NCI-H146 (cell line): ENCODE measurements at places on chromosomes 16 and 17.

DNA sequence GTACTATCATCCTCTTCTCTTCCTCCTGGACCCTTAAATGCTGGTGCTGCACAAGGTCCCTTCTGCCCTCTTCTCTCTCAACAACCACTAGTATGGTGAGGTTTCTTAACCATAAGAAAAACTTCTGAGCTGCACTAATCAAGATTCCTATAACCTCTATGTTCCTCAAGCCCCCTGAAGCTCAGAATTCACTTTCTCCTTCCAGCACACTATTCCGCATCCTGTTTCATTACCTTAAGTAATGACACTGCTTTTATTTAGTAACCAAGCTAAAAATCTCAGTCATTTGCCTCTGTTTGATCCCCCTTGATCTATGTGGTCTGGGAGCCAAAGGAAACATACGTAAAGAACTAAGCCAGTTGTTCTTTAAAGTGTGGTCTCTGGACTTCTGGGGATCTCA, 20.1 kb downstream of the KANSL1 start:
- DNase-seq: no peak

DNA sequence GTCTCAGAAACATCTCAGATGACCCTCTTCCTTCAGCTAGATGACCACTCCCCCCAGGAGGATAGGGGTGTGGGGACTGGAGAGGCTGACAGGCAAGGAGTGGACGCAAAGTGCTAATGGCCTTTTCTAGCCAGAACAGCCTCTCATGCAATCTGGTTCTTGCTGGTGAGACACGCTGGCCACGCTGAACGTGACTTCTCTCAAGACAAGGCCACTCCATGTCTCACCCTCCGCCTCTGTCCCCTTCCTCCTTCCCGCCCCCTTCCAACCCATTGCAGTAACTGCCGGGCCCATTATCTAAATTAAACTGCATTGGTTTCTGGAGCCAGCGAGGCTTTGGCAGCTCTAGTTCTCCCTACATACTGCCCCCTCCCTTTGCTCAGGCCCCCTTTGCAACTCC, 9.5 kb downstream of the CACNA1G start:
- DNase-seq: no peak

GRCh38 chr17:29870836-29871465, 59.1 kb downstream of the SSH2 start:
- DNase-seq: peak; percentile 30

DNA sequence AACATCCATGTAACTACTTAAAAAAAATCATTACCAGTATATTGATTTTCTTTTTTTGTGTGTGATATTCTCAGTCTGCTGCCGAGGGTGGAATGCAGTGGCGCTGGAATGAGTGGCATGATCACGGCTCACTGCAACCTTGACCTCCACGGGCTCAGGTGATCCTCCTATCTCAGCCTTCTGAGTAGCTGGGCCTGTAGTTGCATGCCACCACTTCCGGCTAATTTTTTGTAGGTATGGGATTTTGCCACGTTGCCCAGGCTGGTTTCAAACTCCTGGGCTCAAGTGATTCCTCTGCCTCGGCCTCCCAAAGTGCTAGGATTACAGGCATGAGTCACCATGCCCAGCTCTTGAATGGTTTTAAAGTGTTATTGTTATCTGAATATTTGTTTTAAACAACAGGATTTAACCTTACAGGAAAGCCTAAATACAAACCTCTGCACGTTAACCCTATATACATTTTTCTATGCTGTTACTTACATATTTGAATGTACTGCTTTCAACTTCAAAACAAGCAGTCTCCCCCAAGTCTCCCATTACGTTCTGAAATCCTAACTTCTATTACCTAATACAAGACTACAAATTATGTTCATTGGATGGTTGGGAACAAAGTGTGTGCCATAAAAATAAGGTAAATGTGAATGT, 61.7 kb downstream of the KPNA2 start:
- DNase-seq: no peak

GRCh38 chr16:23694644-23695373, 16.1 kb downstream of the PLK1 start:
- DNase-seq: no peak

DNA sequence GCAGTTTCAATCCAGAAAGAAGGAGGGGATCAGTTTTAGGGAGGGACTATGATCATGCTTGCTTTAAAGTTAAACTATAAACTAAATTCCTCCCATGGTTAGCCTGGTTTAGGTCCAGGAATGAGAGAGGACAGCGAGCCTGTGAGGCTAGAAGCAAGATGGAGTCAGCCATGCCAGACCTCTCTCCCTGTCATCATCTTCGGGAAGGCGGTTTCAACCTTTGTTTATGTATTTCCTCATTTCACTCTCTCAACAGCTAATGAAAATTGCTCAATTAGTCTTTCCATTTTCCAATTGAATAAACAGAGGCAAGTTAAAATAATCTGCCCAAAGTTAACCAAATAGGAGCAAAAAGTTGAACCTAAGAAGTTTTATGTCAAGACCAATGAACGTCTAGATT, 201.5 kb downstream of the KCNJ2 start:
- DNase-seq: no peak

- DNase-seq: no peak
Measured at GRCh38 chr16:54340531-54340930, 53.9 kb upstream of the IRX3 start.

GRCh38 chr17:80667462-80668277, 123.0 kb downstream of the RPTOR start:
- DNase-seq: no peak

GRCh38 chr16:2183671-2184070, 12.7 kb downstream of the CASKIN1 start:
- no peak for DNase-seq

- DNase-seq: no peak
Measured at GRCh38 chr17:10993126-10993525, 155.2 kb upstream of the PIRT start.
